ENCODE measurements at places on chromosomes 4 and X.

DNA sequence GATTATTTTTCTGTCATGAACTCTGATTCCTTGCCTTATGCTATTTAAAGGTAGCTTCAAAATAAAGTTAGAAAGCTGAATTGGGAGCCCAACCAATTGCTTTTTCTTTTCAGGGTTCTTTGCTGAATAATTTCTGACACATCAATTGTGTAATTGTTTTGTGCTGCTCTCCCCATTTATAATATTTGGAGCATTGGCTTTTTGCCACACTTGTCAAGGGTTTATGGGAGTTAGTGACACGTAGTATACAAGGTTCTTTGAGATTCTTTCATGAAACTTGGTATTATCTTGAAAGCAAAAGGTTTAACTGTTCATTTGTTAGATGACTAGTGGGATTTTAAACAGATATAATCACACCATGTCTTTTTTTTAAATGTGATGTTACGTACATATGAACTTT, 80.9 kb downstream of the POLA1 start:
- DNase-seq, result no peak

DNA sequence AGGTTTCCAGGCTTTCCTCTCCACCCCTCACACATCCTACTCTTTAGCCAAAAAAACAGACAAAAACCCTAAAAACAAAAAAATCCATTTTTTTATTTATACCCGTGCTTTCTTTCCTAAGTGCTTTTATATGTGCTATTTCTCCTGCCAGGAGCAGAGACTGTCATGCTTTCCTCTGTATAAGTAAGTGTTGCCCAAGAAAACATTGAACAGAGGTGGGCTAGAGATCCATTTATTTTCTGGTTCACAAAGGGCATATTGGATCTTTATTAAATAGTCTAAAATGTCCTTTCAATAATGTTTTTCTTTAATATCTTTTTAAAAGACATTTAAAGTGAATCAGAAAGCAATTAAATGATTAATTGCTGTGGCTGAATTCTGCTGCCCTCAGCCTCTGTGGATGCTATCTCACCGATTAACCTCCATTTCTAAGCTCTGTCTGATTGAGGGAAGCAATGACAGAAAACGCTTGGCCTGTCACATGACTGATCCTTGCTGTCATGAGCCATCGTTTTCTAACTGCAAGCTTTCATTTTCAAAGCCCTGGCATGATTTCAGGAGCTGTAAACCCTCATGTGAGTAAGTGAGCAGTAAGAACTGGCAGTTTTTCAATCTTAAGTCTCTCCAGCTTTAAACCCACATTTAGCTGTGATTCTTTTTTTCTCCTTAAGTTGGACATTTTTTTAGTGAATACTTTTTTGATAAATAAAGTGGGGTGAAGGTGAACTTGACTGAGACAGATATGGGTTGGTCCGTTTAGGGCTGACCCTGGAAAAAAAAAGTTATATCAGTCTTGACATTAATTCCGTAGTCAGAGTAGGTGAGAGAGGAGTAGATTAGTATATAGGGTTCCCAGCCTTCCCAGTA, 180.7 kb upstream of the PGRMC2 start:
- peak; percentile 66 for DNase-seq

DNA sequence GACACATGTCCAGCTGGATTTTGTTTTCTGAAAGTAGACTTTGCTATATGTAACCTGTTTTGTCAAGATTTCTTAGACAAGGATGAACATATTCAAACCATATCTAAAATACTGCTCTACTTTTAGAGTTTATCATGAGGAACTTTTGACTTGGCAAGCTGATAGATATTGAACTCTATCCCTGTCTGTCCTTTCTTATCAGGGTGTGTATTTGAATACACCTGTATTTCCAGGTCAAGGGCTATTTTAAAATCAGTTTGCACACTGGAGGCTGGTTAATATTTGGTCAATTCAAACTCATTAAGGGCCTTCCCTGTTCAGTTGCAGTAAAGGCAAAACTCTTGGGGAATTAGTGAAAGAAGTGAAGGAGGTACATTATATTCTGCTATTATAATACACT, 2.3 kb downstream of the CDS1 start:
- no peak for DNase-seq

- DNase-seq, result no peak
Observed at GRCh38 chr4:65789805-65790204, 119.5 kb upstream of the EPHA5 start.

- no peak for DNase-seq
Observed at GRCh38 chr4:90951037-90951436, 823.8 kb downstream of the CCSER1 start.

Measured in aorta (tissue), 5 donors.